ENCODE measurements at places on chromosomes 1 and 21.

DNA sequence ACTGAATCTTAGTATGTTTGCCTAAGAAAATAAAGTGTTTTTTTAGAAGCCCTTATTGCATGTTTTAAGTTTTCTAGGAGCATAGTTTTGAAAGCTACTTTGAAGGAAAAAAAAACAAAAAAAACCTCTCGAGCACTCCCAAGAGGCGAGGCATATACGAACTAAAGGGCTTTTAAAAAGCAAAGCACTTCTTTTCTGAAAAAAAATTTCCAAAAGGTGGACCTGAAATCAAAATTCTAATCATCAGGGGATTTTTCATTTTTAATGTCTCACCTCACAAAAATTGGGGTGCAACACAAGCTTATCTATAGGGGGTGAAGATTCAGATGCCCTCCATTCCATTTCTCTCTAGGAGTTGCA lies 594 bp downstream of the GLMN start:
- no peak for DNase-seq

DNA sequence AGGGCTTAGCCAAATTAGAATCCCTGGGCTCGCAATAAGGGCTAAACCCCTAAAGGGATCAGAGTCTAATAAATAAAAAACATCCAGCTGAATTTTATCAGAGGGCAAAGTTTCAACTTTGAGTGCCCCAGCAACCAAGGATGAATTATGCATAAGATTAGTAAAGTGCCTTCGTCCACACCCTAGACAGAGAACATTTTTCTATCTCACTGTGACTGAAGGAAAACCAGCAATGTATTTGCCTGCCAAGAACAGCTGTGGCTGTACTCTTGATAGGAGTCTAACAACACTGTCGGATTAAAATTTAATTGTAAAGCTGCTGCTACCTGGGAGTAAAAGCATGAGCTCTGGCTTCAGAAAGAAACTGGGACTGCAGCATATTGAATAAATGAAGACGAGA lies 23.3 kb downstream of the WNT2B start:
- no peak for DNase-seq

GRCh38 chr1:58670181-58670580 lies 29.7 kb downstream of the MYSM1 start:
- DNase-seq, result no peak

GRCh38 chr1:32622806-32623681 lies 27.3 kb downstream of the ZBTB8OS start:
- DNase-seq, result no peak

- DNase-seq, result no peak
Observed at GRCh38 chr1:109379422-109379821, 18.3 kb downstream of the SORT1 start.

GRCh38 chr1:22972760-22973159 lies at the start of gene LACTBL1:
LACTBL1 (minus strand) TSS chr1:22972866; CDS start chr1:22972316, 550 bp downstream.
- DNase-seq, result no peak

GRCh38 chr1:180898441-180899219 lies 14.1 kb upstream of the KIAA1614 start:
- DNase-seq, result no peak

DNA sequence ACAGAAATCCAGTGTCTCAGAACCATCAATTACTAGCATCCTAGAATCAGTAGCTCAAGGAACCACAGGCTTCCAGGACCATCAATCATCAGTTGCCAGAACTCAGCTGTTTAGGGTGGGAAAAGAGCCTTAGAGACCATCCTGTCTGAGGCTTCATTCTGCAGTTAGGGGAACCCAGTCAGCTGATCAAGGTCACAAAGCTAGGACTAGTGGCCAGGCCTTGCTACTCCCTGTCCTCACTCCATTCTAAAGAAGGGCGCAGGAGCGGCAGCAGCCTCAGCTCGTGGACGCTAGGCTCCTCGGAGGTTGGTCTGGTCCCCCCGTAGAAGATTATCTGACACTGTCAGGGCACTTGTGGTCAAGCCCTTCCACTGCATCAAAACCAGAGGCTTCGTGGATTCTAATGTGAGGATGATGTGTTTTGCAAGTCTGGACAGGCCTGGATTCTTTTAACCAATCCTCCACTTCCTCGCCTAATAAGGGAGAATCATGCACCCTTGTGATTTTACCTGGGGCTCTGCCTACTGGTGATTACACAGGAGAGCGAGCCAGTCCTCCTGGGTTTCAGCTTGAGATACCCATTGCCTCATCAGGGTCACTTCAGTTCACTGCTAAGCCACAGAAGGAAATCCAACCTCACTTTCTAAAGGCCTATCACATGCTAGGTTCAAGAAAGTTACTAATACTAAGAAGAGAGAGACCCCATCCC lies 41.7 kb upstream of the IFFO2 start:
- DNase-seq, result no peak

Data from stimulated activated CD4-positive, alpha-beta T cell treated with anti-CD3 and anti-CD28 coated beads, Interleukin-1b, Interleukin-23, amount 100 ng/mL, for 4 hours (primary cell).